GM18507 (cell line): ENCODE measurements at places on chromosomes 6 and 20.
A peak's percentile ranks its signal among the peaks of the same experiment; 100 is the strongest.

GRCh38 chr6:111361648-111362047 is 121.4 kb downstream of the REV3L start:
- DNase-seq, result no peak

- DNase-seq, result no peak
Observed at GRCh38 chr6:97275804-97276203, 7.2 kb downstream of the MMS22L start.

- no peak for DNase-seq
Observed at GRCh38 chr20:47396762-47397476, 40.4 kb upstream of the ZMYND8 start.

DNA sequence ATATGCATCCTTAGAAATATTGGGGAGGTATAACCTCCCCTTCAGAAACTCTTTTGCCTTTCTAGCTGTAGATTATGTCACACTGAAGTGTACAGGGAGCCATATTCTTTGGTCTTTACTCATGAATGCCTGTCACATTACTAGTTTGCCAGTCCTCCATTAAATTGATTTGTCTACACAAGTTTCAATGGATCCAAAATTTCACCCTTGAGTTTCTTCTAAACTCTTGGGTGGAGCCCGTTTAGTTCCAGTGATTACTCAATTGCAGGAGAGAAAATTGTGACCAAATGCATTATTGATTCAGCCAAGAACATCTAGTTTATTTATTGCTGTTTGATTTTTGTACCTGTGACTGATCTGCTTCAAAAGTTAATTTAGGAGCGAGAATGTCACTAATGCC is 60.4 kb upstream of the TFB1M start:
- no peak for DNase-seq

DNA sequence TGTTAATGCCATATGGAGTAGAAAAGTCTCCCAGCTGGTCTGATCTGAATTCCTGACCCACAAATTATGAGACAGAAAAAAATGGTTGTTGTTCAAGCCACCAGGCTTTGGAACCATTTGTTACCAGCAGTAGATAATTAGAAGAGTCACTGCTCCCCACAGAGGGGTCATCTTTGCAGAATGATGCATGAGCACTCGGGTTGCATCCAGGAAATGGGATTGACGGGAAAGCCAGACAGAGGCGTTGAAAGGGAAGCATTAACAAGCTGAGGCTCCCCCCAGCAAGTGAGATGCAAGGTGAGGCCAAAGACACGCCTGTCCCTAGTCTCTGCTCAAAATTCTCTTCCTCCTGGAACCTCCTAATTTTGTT is 182.5 kb downstream of the SYNDIG1 start:
- DNase-seq, result no peak

DNA sequence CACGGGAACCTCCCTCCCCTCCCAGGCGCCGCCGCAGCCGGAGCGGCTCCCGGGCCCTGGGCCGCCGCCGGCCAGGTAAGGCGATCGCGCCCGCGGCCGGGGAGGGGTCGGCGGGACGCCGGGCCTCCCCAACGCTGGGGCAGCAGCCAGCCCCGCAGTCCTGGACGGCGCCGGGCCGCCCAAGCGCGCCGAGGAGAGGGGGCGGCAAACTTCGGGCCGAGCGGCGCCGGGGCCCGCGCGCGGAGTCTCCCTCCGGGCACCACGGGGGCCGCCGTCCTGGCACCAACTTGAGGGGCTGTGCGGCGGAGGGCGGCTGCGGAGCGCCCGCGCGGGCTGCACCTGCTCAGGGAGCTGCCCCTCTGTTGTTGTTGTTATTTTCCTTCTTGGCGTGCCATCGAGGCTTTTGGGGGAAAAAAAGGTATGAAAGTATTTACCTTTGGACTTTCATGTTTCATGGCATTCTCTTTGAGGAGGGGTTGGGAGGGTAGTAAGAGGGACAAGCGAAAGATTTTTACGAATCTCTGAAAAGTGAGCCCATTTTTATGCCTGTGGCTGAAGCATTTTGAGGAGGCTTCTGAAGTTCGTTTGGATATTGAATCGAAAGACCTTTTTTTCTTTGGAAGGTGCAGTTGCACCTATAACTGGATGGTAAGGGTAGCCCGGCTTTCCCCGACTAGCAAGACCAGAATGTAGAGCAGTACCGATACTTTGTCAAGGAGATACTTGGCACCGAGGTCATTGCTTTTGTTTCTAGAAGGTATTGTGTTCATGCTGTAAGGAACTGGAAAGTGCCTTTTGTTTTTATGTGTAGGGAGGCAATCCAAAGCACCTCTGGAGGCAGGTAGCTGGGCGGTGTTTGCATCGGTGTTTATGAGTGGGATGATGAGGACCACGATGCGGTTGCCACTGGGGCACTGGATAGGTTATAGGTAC is at the start of gene RNF182:
TSS of gene RNF182 (plus strand) at position 4 of the 933 bp plus-strand sequence. CDS start 52,168 bp downstream, outside the sequence.
- DNase-seq, result peak; percentile 22

DNA sequence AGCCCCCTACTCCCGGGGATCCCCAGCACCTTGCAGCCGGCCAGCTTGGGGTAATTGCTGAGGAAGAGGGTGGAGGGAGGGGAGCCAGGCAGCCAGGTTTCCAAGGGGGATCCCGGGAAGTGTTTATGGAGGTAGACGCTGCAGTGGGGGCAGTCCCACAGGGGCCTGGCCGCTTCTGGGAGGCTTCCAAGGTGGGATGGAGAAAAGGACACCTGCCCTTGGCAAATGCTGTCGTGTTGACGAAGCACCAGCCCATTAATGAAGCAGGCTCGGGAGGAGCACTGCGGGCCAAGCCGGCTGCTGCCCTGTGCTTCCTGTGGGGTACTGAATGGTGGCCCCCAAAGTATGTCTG is 82.4 kb downstream of the TMEM242 start:
- DNase-seq, result no peak

DNA sequence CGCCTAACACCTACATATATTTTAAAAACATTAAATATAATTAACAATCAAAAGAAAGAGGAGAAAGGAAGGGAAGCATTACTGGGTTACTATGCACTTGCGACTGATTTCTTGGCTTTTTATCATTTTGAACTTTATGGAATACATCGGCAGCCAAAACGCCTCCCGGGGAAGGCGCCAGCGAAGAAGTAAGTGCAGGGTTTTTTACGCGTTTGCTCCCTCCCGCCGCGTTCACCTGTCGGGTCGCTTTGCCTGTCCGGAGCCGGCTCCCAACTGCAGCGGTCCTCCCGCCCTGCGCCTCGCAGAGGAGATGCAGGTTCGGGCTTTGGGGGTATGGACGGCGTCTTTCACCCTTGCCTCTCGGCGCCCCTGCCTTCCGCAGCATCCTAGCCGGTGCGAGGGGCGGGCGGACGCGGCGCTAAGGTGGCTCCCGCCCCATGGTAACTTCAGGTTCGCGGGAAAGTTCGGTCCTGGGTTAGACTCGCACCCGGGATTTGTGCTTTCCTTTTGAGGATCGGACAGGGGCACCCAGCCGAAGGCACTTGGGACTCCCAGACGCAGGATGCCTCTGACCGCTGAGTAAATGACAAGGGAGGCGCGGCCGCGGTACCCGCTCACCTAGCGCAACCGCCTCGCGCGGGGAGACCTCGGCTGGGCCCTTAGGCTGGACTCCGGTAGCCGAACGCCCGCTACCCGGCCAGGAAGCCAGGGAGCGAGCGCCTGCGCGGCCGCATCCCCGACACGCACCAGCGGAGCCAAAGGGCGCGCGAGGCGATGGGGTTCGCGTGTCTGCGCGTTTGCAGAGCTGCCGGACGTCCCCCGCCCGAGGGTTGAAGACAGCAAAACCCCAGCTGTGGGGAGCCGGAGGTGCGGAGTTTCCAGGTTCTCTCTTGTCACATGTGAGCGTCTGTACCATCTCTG is 891 bp downstream of the RSPO3 start:
- DNase-seq, result no peak

GRCh38 chr20:59789686-59790085 is 143.8 kb downstream of the SYCP2 start:
- DNase-seq, result no peak

- DNase-seq, result peak; percentile 81
Observed at GRCh38 chr6:170271771-170272314, 19.0 kb downstream of the DLL1 start.

DNA sequence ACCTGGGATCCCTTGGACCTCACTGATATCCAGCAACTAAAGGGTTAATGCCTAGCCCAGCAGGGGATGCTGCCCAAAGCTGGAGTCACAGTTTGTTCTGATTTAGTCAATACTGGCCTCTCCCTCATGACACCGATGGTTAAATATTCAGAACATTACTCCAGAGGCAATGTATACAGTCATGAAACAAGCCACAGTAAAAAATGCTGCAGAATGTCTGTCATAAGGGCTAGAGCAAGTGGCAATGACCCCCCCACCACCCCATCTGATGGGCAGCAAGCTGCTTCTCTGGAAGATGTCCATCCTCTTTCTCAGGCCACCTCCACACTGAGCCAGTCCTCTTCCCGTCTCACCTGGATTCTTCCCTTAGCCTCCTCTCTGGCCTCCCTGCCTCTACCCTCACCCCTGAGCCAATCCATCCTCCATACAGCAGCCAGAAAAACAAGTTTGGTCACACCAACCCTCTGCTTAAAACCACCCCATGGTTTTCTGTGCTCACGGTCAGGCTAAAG is 99.0 kb upstream of the KCNG1 start:
- DNase-seq, result no peak

DNA sequence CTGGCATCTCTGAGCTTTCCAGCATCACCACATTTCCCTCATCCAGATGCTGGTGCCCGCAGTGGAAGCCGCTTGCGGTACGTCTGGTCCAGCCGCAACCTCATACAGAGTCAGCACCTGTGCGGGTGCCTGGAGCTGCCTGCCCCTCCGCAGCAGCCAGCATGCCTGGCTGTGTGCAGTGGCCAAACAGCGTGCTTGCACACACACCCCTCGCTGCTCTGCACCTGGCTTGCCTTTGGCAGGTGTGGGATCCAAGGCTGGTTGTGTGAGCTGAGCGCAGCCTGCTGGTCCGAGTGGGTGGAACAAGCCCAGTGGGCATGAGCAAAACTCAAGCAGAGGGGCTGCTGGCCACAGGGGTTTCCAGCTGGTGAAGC is 3.1 kb upstream of the HINT3 start:
- DNase-seq, result no peak

GRCh38 chr20:57332105-57333089 is 2.8 kb downstream of the SPO11 start:
- DNase-seq, result no peak

DNA sequence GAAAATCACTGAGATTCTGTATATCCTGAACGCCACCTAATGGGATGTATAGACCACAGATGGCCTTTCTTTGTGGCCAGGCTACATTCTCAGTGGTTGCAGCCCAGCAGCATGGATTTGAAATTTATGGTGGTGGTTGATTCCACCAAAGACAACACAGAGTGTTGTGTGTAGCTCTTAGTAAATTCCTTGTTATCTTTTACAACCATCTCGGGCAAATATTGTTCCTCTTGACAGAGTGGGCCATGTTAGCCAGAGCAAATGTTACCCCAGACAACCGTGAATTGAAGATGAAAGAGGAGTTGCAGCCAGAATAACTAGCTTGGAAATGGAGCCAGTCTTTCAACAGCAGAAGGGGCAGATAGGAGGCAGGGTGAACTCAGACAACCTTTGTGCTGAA is 39.5 kb downstream of the SLC24A3 start:
- no peak for DNase-seq

GRCh38 chr20:63003546-63003945 is 3.2 kb downstream of the BHLHE23 start:
- no peak for DNase-seq

DNA sequence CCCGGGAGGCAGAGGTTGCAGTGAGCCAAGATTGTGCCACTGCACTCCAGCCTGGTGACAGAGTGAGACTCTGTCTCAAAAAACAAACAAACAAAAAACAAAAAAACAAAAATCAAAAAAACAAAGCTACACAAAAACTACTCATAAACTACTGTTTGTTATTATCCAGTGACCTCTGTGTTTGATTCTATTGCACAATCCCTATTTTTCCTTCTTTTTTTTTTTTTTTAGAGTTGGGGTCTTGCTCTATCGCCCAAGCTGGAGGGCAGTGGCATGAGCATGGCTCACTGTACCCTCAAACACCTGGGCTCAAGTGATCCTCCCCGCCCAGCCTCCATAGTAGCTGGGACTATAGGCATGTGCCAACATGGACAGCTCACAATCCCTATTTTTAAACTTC is 92.7 kb downstream of the FAM217A start:
- DNase-seq, result no peak

DNA sequence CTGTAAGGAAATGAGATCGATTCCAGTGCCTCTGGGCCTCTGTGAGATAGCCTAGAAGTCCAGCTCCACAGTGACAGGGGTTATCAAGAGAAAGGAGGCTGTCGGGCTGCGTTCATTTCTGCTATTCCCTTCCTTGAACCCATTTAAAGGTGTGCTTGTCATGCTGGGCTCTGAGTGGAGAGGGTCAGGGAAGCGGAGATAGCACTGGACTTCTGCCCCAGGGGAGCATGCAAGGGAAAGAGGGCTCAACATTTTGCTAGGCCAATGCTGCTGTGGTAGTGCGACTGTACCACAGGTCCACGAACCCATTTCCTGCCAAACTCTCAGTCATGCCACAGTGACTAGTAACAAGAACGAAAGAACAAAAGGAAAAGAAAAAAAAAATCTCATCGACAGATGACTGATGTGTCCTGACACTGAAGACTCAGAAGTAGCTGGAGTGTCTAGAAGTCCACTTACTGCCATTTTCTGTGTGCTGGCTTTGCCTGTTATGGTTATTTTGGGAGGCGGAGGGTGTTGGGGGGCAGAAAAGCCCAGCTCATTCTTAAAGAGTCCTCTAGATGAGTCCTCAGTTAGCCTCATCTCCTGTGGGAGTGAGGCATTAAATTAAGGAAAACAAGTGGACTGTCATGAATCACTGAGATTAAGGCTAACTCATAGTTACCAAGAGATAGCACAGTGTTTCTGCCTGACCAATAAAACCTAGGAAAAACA is 8.1 kb downstream of the NEDD9 start:
- DNase-seq, result no peak
